ENCODE measurements at places on chromosomes 7 and 10.

DNA sequence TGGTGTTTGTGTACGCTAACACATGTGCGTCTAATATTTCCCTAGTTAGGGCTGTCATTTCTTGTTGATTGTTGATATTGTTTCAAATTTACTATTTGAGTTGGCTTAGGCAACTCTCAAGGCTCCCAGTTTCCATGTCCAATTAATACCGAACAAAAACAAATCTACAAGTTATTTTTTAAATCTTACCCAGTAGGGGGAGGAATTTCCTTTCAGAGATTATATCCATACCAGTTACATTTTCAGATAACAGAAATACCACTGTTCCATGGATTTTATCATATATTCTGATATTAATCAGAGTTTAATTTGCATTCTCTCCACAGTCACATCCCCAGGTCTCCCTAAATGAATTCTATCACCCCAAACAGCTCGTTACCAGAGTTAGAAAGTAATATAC, 7.2 kb upstream of the AKR1B10 start:
- no peak for DNase-seq

DNA sequence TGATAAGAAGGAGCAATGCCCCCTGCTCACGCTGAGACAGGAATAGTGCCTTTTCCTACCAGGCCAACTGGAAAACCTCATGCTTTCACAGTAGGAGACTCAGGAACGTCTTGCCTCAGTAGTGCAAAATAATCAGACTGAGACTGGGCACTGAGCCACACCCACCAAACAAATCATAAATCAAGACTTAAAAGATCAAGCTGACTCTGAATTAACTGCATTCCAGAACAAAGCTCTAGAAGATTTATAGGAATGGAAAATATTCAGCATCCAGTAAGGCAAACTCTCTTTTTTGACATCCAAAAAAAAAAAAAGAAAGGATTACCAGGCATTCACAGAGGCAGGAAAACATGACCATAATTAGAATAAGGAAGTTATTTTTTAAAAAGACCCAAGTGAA, 30.5 kb upstream of the SLC18A3 start:
- no peak for DNase-seq

- no peak for DNase-seq
These were observed 247.1 kb upstream of the GALNT17 start for GRCh38 chr7:70884809-70885208.

- DNase-seq = no peak
These were observed 54.3 kb downstream of the ZNF438 start for GRCh38 chr10:30977385-30977784.

DNA sequence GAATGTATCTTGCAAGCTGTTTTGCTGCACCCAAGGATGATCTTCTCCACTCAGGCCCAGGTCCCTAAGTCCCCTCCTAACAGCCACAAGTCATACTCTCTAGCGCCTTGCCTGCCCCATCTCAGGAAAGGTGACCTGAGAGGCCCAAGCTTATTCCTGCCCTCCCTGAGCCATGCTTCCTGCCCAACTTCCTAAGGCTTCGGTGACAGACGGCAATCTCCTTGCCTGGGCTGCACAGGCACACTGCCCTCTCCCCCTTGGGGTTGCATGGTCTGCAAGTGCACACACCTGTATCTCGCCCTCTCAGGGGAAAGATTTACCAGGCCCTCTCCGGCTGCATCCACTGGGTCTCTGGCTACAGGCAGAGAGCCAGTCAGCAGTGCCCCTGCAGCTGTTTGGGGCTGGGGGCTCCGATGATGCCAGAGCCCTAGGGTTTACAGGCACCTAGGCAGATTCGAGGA, 771 bp upstream of the ADIRF start:
- DNase-seq = no peak

DNA sequence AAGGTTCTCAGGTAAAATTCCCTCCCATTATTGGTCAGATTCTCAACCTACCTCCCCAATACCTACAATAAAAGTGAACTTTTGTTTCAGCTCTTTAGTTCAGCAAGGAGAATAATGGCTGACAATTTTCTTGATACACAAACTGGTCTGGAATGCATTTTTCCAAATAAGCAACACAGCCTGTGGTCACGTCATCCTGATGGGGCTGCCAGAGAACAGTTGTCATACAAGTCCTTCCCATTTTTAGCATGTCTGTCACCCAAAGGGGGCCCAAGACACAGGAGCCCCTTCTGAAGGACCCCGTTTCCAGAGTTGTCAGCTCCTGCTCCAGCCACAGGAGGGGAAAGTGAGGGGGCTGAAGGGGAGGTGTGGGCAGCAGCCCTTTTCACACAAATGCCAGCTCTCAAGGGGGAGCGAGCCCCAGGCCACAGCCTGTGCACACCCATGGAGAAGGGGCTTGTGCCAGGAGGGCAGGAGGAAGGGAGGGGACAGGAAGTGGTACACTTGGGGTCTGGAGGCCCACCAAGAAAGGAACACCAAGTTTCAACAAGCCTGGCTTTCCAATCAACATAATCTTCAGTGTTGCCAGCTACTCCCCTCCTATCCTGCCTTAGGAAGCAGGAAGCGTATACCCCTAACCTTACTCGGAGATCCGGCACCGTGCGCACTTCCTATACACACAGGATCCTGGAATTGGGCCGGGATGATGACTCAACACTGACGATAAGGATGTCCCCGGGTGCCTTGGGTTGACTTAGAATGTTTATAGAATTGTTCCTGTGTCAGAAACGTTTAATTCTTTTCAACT, 43.4 kb upstream of the PDLIM1 start:
- DNase-seq = no peak

All from SK-N-DZ (cell line).